ENCODE measurements at places on chromosomes 5 and 9. TPM values are rescaled to one million over a fixed set of nuclear protein-coding genes. Genes with fewer than 3 reads are reported as not detected.

DNA sequence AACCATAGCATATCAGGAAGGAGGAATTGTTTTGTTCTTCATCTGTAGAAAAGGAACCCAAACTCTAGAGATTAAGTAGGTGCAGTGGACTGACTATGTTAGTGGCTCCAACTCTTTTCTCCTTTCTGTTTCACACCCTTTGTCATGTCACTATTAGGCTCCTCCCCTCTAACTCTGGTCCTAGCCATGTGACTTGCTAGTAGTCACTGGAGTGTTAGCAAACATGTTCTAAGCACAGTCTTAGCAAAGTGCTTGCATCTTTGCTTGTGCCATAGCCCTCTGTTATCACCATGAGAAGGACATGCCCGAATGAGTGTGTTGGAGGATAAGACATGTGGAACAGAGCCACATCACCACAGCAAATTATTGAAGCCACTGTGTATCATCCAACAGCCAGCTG, 55.4 kb upstream of the PPP3R2 start:
- no peak overlapping the region for H3K27ac ChIP-seq
- no peaks in the 10 kb centered on the region for H3K36me3 ChIP-seq
- no peaks in the 10 kb centered on the region for H3K4me1 ChIP-seq
- no peak for DNase-seq

DNA sequence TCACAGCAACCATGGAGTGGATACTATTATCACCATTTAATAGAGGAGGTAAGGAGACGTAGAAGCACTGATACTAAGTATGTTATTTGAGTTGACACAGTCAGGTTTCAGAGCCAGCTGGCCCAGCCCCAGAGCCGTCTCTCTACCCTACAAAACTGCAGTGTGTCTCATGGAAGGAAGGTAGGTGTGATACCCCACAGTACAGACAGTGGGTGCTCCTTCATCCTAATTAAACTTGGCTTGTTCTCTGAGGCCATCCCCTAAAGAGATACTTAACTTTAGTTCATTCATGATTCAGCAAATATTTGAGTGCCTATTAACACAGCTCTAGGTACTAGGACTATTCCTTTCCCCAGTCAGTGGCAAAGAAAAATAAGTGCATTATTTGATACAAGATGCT, 22.6 kb downstream of the PIP5K1B start:
- no peak overlapping the region for H3K27ac ChIP-seq
- no peaks in the 10 kb centered on the region for H3K36me3 ChIP-seq
- H3K4me3 ChIP-seq = no peak overlapping the region
- no peaks in the 10 kb centered on the region for H3K27me3 ChIP-seq

DNA sequence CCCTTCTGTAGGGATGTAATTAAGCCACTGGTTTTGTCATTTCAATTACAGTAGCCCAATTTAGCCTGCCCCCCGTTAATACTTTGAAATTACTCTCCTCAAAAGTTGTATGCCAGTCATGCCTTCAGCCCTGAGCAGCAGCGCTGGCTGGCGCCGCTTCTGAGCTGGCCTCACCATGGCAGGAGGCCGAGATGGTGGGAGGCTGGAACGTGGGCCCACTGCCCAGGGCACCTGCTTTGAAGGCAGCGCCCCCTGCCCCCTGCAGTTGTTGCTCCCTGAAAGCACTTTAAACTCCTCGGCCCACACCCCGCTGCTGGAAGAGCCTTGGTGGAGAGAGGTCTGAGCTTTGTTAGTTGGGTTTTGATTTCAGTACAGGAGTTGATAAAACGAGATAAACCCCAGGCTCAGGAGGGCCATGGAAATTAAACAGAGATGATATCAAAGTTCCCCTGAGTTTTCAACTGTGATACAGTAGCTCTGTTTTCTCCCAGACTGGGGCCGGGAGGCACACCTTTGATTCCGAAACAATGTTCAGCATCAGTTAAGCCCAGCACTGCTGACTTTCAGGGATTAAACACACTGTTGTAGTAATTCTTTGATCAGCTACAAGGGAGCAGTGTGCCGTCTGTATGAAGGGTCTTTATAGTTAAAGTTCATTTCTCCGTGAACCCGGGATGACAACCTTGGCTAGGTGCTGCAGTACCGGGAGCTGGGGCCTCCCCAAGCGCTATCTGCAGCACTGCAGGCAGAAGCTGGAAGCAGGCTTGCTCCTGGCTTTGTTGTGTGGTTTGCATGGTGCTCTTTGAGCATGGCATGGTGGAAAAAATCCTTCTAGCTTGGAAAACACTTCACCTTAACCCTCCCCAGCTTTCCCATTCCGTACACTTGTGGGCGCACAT, 9.5 kb downstream of the MVB12B start:
- no peak for DNase-seq
- no peaks in the 10 kb centered on the region for H3K27me3 ChIP-seq
- peaks cover 42% of the 10 kb centered on the region for H3K4me1 ChIP-seq
- H3K36me3 ChIP-seq = peaks cover 7% of the 10 kb centered on the region
- H3K4me3 ChIP-seq = no peak overlapping the region

DNA sequence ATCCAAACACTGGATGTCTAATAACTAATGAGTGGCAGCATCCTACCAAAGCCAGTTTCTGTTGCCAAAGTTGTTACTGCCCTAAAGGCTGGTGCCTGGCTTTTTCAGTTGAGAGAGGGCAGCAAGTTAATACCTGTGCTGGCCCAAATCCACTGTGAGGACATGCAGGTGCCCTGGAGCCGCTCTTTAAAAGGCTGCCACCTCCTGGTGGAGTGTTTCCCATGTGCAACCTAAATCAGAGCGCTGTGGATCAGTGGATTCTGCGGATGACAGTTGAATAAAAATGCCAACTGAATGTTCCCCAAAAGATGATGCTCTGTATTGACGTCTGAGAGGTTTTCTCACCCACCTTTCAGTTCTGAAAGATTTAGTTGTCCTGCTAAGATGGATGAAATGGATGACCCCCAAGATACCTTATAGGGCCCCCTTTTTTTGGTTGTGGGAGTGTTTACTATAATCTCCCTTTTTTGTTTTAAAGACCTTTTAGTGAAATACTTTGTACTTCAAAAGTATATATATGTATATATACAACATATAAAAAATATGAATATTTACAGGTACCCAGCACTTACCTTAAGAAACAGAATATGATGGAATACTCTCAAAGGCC, 146.4 kb downstream of the EGFLAM start:
- H3K27me3 ChIP-seq = peaks cover 7% of the 10 kb centered on the region
- no peak for DNase-seq
- H3K4me1 ChIP-seq = no peaks in the 10 kb centered on the region
- H3K4me3 ChIP-seq = no peak overlapping the region
- H3K27ac ChIP-seq = no peak overlapping the region
- H3K36me3 ChIP-seq = no peaks in the 10 kb centered on the region

- no peak overlapping the region for H3K4me3 ChIP-seq
- H3K27ac ChIP-seq = no peak overlapping the region
- H3K4me1 ChIP-seq = no peaks in the 10 kb centered on the region
- no peak for DNase-seq
Observed at GRCh38 chr9:113669522-113670115, 206.1 kb downstream of the RGS3 start.

GRCh38 chr9:76101947-76102346, 211.5 kb downstream of the PCSK5 start:
- no peak for DNase-seq
- H3K36me3 ChIP-seq = no peaks in the 10 kb centered on the region
- H3K27ac ChIP-seq = no peak overlapping the region
- H3K4me3 ChIP-seq = no peak overlapping the region
- no peaks in the 10 kb centered on the region for H3K4me1 ChIP-seq

GRCh38 chr9:89436963-89437625, 60.8 kb downstream of the SEMA4D start:
- no peak overlapping the region for H3K27ac ChIP-seq
- H3K4me1 ChIP-seq = no peaks in the 10 kb centered on the region
- DNase-seq = no peak
- no peaks in the 10 kb centered on the region for H3K27me3 ChIP-seq
- no peak overlapping the region for H3K4me3 ChIP-seq
- H3K36me3 ChIP-seq = no peaks in the 10 kb centered on the region

DNA sequence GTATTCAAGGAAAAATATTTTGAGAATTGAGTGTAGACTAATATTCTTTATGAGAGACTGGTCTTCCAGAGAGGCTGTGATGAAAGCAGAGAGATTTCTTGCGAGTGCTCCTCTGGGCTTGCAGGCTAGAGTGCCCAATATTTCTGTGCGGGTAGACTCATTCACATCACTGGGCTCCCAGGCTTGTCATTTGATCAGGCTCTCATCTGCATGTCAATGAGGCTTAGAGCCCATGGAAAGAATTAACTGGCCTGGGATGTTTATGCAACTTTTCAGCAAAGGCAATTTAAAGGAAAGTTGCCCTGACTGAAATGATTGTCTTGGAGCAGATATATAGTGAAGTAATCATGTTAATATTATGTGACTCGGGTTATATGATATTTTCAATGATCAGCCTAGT, 42.3 kb downstream of the SNCAIP start:
- no peak for DNase-seq
- H3K4me1 ChIP-seq = no peaks in the 10 kb centered on the region
- H3K36me3 ChIP-seq = no peaks in the 10 kb centered on the region

DNA sequence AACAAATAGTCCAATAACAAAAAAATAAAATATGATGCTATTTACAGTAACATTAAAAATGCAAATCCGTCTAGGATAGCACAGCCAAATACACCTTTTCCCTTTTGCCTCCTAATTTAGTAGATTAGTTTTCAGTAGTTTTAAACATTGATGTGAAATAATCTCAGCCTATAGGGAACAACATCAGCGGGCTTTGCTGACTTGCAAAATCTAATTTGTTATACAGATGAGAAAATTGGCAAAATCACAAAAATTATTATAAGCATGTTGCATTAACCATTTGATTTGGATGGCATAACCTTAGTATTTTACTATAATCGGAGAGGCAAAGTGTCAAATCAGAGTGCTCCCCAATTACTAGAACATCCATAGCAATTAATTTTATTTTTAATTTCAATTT, 563.5 kb downstream of the CDH18 start:
- no peak overlapping the region for H3K27ac ChIP-seq
- no peaks in the 10 kb centered on the region for H3K36me3 ChIP-seq
- no peaks in the 10 kb centered on the region for H3K4me1 ChIP-seq
- no peak overlapping the region for H3K4me3 ChIP-seq
- no peaks in the 10 kb centered on the region for H3K27me3 ChIP-seq

DNA sequence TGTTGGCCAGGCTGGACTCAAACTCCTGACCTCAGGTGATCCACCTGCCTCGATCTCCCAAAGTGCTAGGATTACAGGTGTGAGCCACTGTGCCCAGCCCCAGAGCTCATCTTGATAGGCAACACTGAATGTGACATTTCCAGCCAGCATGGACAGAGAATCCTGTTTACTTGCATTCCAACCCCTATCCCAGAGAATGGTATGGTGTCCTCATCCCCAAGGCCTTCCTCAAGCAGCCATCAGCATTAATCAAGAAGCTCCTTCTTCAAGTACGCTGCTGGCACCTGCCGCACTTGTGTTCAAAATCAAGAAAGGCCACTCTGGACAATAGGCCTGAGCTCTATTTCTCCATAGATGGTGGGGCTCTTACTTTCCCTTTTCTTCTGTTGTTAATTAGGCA, 40.2 kb downstream of the STARD4 start:
- H3K36me3 ChIP-seq = no peaks in the 10 kb centered on the region
- no peak overlapping the region for H3K4me3 ChIP-seq
- H3K4me1 ChIP-seq = no peaks in the 10 kb centered on the region
- DNase-seq = no peak
- H3K27ac ChIP-seq = no peak overlapping the region

- no peaks in the 10 kb centered on the region for H3K27me3 ChIP-seq
- DNase-seq = no peak
- H3K36me3 ChIP-seq = no peaks in the 10 kb centered on the region
- no peak overlapping the region for H3K27ac ChIP-seq
Observed at GRCh38 chr5:96814041-96814440, 6.3 kb upstream of the ERAP1 start.

DNA sequence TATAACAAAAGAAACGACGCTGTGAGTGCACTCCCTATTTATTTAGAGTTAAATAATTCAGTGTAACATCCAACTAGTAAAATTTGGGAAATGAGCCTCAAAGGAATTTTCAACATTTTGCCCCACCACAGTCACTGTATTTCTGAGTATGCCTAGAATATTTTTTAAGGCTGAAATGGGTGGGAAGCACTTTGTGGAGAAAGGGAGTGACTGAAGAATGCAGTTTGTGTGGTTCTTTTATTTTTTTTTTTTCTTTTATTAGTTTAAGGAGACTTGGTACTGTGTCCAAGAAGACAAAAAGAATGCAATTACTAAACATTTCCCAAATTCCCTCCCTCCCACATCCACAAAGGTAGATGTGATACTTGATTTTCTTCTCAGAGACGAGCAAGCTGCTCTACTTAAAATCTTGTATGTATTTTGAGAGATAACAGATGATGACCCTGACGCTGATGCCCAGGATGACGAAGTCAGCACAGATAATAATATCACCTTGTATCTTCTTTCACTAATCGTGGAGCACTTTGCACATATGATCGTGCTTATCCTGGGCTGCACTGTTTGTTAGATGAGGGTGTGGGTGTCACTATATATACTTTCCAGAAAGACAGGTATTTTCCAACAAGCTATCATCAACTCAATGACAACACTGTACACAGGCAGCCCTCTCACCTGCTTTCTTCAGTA, 586.3 kb downstream of the RAB3C start:
- H3K27me3 ChIP-seq = no peaks in the 10 kb centered on the region
- DNase-seq = no peak
- no peaks in the 10 kb centered on the region for H3K4me1 ChIP-seq

DNA sequence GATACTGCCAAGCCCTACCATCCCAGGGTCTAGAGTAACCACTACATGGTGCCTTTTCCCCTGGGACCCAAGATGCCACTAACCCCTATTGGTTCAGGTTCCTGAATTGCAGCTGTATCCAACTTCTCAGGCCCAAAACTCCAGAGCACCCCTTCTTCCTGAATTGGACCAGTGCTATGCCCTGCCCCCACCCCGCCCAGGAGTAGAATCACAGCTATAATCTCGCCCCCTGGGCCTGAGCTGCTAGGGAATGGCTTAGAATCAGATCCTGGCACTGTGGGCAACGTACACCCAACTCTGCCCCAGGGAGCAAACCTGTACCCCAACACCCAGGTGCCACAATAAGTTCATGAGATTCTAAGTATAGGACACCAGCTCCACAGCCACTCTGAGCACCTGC, 206.3 kb downstream of the CACNA1B start:
- no peak overlapping the region for H3K4me3 ChIP-seq
- no peak for DNase-seq
- H3K27me3 ChIP-seq = no peaks in the 10 kb centered on the region
- no peaks in the 10 kb centered on the region for H3K36me3 ChIP-seq
- no peak overlapping the region for H3K27ac ChIP-seq

Gene TAF11L10
- not detected for total RNA-seq

Gene KIF4B
- 0.09 TPM for total RNA-seq

Gene EQTN
- total RNA-seq = not detected

Gene NRG2
- 7.8 TPM for total RNA-seq

Gene CTNND2
- total RNA-seq = 0.90 TPM

Measured in adrenal gland (tissue), 19 donors.